ENCODE measurements at places on chromosomes 5 and 9. TPM values are rescaled to one million over a fixed set of nuclear protein-coding genes. Genes with fewer than 3 reads are reported as not detected.

The IL6ST gene
- 52.5 TPM for total RNA-seq

The DBH gene
- 2.2 TPM for total RNA-seq

DNA sequence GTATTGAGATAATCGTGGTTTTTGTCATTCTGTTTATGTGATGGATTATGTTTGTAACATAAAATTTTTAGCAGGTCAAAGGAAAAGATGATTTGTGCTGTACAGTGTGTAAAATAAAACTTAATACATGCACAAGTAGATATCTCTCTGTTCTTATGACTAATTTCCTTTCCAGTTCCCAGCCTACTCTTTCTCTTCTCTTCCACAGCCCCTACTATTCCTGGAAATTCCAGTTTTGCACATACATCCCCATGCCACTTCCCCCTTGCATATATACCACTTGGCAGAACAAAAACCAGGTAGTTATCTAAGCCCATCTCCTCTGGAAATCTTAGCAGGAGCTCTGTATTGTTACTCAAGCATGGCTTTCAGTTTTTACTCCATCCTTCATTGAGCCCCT lies 20.2 kb downstream of the TEK start:
- no peaks in the 10 kb centered on the region for H3K36me3 ChIP-seq
- H3K4me1 ChIP-seq, result peaks cover 18% of the 10 kb centered on the region
- no peaks in the 10 kb centered on the region for H3K27me3 ChIP-seq
- DNase-seq, result no peak

GRCh38 chr9:121242219-121242958 lies 25.6 kb upstream of the GSN start:
- no peak overlapping the region for H3K27ac ChIP-seq
- H3K4me1 ChIP-seq, result peaks cover 10% of the 10 kb centered on the region
- H3K36me3 ChIP-seq, result no peaks in the 10 kb centered on the region
- H3K4me3 ChIP-seq, result no peak overlapping the region

DNA sequence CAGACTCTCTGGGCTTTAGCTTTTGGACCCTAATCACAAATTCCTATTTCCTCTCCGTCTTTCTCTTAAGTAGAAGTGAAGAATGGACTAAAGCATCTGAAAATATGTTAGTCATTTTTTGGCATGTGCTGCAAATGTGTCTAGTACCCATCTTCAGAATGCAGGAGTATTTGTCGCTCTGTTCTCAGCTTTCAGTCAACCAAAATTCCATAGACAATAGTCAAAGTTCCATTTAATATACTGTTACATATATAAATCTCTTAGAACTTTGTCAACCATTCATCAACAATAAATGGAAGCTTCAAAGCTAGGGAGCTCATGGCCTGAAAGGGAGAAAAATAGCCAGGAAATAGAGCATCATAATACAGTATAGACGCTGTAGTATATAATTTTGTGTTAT lies 509.4 kb downstream of the BNC2 start:
- no peaks in the 10 kb centered on the region for H3K36me3 ChIP-seq
- no peak overlapping the region for H3K4me3 ChIP-seq
- DNase-seq, result no peak
- no peaks in the 10 kb centered on the region for H3K27me3 ChIP-seq
- no peak overlapping the region for H3K27ac ChIP-seq

The IL17B gene
- 1.5 TPM for total RNA-seq

The FCN2 gene
- not detected for total RNA-seq

The C5orf15 gene
- 82.3 TPM for total RNA-seq

DNA sequence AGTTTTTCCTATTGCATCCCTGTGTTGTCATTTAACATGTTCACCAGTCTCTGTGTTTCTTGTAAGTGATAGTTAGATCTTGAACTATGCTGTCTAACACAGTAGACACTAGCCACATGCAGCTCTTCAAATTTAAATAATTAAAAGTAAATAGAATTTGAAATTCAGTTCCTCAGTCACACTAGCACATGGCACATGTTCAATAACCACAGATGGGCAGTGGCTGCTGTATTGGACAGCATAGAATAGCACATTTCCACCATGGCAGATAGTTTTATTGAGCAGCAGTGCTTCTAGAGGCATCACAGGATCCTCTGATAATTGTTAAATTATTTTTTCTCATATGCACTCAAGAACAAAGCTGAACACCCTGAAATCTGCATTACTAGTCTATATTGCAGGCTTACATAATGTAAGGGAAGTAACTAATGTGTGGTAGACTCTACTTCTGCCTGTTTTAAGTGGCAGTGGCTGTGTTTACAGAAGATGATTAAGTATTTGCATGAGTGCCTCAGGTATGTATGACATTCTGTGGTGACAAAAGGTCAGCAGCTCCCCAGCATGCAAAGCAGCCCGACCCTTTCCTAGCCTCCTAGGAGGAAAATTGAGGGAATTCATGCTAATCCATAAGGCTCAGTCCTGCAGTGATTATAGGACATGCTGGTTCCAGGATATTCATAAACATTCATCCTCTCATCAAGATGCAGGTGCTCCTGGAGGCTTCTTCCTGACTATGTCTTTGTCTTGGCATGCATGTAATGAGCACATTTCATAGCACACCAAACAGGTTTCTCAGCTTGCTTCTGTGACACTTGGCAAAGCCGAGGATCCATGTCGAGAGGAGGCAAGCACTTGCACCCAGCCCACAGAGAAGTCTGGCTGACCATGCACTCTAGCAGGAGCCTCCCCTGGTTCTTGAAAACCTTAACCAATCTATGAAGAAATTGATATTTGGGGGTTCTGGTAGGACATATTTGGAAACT lies 45.5 kb downstream of the SH3RF2 start:
- no peaks in the 10 kb centered on the region for H3K4me1 ChIP-seq
- no peaks in the 10 kb centered on the region for H3K36me3 ChIP-seq
- no peaks in the 10 kb centered on the region for H3K27me3 ChIP-seq
